ENCODE measurements at places on chromosomes 4 and X. TPM values are rescaled to one million over a fixed set of nuclear protein-coding genes. Genes with fewer than 3 reads are reported as not detected.

Gene XAGE1A
- total RNA-seq: not detected

Gene TEX13D
- not detected for total RNA-seq

Gene MOB1B
- total RNA-seq: 42.3 TPM

Gene ZNF595
- total RNA-seq: 57.9 TPM

Gene PDGFC
- 36.0 TPM for total RNA-seq

Gene SH3BP2
- 59.8 TPM for total RNA-seq

Gene LDB2
- 133 TPM for total RNA-seq

Gene GLRB
- total RNA-seq: 37.9 TPM

Gene MAGEB17
- total RNA-seq: not detected

Gene ADGRL3
- total RNA-seq: 301 TPM

Gene NALF2
- total RNA-seq: 3.4 TPM

Gene F8A3
- 1.9 TPM for total RNA-seq

Gene DDX53
- not detected for total RNA-seq

Gene TCEAL2
- 29.4 TPM for total RNA-seq

Gene POU4F2
- total RNA-seq: not detected

Gene FHDC1
- total RNA-seq: 7.2 TPM

Gene PPARGC1A
- 8.5 TPM for total RNA-seq

Gene SORBS2
- 156 TPM for total RNA-seq

Gene RENBP
- 4.1 TPM for total RNA-seq

Gene KIAA1210
- total RNA-seq: not detected

Gene PLXNB3
- 2.8 TPM for total RNA-seq

Gene PCGF3
- 100 TPM for total RNA-seq

All from parietal lobe (tissue), 2 donors.